Coronary artery (tissue), 2 donors: ENCODE measurements at places on chromosomes 5 and 9.

GRCh38 chr5:138138949-138139780, at the start of gene NME5:
TSS of gene NME5 (minus strand) at chr5:138139428. CDS start at chr5:138138780, 648 bp downstream.
- no peak for DNase-seq

- no peak for DNase-seq
Measured at GRCh38 chr9:134689321-134690181, 47.9 kb downstream of the COL5A1 start.

DNA sequence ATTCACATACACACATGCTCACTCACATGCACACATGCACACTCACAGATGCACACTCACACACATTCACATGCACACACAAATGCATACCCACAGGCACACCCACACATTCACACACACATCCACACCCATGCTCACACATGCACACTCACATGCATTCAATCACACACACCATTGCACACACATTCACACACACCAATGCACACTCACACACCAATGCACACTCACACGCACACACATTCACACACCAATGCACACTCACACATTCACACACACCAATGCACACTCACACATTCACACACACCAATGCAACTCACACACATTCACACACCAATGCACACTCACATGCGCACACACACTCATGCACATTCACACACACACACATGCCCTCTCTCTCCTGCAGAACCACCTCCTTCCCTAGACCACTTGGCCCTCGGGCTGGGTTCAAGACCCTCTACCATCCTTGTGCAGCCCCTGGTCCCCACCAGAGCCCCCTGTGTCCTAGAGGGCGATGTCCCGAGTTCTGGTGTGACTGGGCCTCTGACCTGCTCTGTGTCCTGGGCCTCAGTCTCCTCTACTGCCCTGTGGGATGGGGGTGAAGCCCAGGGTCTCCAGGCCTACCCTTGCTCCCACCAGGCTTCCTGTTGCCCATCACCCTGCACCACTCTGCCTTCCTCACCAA, 139.0 kb downstream of the OLFM1 start:
- DNase-seq: no peak

GRCh38 chr9:27549196-27549755, 19.7 kb upstream of the MOB3B start:
- no peak for DNase-seq

- DNase-seq: no peak
Measured at GRCh38 chr9:82090046-82090445, 101.5 kb downstream of the SPATA31D1 start.

DNA sequence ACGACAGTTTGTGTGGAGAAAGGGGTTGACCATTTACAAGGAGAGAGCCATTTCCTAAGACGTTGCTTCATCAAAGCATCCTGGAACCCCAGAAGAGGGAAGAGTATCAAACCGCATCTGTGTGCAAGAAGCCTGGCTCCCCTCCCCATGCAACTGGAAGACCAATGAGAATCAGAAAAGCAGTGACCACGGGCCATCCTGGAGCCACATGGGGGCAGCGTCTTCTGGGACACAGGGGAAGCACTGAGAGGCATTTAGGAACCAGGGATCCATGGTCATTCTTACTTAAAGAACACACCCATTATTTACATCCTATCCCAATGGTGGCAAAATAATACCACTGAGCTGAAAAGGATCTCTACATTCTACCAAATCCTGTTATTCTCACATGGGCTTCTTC, 29.3 kb downstream of the SEMA5A start:
- no peak for DNase-seq

DNA sequence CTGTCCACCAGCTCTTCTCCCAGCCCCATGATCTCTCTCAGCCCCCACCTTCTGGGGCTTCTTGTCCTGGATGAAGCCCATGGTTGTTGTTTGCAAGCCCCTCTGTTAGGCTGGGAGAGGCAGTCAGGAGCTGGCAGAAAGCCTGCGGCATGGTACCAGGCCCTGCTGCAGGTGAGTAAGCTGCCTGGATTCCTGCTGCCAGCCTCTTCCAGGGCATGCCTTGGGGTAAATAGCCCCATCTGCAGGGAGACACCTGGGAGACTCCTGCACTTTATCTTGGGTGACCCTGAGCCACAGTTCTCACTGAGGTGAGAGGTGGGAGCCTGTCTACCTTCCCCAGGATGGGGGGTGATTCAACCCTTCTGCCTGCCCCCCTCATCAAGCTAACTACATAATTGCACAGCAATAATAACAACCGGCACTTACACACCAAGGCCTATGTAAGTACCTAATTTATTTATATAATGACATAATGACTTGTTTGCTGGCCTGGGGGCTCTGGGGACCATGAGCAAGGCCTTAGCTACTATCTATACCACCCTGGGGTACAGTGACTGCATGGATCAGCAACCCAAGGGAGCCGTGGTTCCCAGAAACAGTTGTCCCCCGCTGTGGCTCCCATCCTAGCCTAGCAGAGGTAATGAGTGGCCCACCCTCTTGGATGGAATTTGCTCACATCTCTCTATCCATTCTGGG, 116.0 kb downstream of the PSD2 start:
- peak; percentile 60 for DNase-seq

- DNase-seq: no peak
Measured at GRCh38 chr9:31355965-31356364, 1028.5 kb upstream of the ACO1 start.

DNA sequence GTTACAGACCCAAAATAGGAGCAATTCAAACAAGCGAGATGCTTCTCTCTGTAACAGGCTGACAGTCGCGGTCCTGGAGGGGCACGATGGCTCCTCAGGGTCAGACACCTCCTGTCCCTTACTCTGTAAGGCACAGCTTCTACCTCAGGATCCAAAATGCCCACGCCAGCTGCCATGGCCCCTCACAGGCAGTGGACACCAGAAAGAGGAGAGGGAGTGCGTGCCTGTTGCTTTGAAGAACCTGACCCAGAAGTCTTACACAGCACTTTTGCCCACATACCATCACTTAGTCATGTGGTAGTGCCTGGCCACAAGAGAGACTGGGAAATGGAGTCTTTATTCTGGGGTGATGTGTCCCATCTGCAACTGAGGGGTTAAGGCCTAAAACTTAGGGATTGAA, 11.6 kb upstream of the ABL1 start:
- no peak for DNase-seq

DNA sequence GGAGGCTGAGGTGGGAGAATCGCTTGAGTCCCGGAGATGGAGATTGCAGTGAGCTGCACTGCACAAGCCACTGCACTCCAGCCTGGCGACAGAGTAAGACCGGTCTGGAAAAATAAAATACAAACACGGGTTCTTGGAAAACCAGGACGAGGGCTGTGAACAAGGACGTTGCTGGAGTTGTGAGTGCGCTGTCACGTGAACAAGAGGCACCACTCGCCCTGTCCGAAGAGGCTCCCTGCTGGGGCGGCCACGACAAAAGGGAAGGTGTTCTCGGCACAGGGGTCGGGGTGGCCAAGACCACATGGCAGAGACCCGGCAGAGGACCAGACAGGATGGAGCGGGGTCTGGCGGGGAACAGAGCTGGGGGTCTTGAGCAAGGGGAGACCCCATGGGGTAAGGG, 30.6 kb upstream of the UBAC1 start:
- no peak for DNase-seq
